ENCODE measurements at places on chromosomes 7 and 10. TPM values are rescaled to one million over a fixed set of nuclear protein-coding genes. Genes with fewer than 3 reads are reported as not detected.
A peak's percentile ranks its signal among the peaks of the same experiment; 100 is the strongest.

GRCh38 chr7:94378356-94378755, 16.3 kb upstream of the COL1A2 start:
- DNase-seq, result no peak

GRCh38 chr10:50322077-50322476, 70.8 kb upstream of the ASAH2 start:
- peak; percentile 95 for DNase-seq

The ZNF680 gene
- 10.9 TPM for total RNA-seq

The RARRES2 gene
- not detected for total RNA-seq
